ENCODE measurements at places on chromosomes 4 and X. TPM values are rescaled to one million over a fixed set of nuclear protein-coding genes. Genes with fewer than 3 reads are reported as not detected.

GRCh38 chr4:142567620-142568451, 278.3 kb downstream of the INPP4B start:
- DNase-seq, result no peak
- no peaks in the 10 kb centered on the region for H3K27me3 ChIP-seq
- no peak overlapping the region for H3K4me3 ChIP-seq
- peak overlapping the region; percentile 54 for H3K27ac ChIP-seq
- H3K4me1 ChIP-seq, result peaks cover 32% of the 10 kb centered on the region

DNA sequence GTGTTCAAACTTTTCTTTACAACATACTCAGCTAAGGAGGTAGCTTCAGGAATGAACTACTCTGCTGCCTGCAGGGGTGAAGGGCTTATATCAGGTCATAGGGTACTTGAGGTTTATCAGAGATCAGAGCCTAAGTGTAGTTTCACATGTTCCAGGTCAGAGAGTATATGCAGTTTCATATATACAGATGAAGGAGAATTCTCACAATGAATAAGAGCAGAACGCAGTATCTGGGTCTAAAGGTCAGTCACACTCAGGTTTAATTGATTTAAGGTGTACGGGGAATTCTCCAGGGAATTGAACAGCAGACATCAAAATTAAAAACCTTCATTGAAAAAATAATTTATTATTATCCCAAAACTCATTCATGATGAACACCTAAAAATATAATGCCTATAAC, 700.6 kb downstream of the TECRL start:
- no peaks in the 10 kb centered on the region for H3K36me3 ChIP-seq
- no peaks in the 10 kb centered on the region for H3K4me1 ChIP-seq
- H3K27ac ChIP-seq, result no peak overlapping the region
- H3K4me3 ChIP-seq, result no peak overlapping the region
- no peak for DNase-seq
- H3K27me3 ChIP-seq, result no peaks in the 10 kb centered on the region

GRCh38 chr4:142406499-142406835, 439.6 kb downstream of the INPP4B start:
- H3K4me1 ChIP-seq, result peaks cover 60% of the 10 kb centered on the region
- no peaks in the 10 kb centered on the region for H3K36me3 ChIP-seq
- H3K4me3 ChIP-seq, result peak overlapping the region; percentile 63
- H3K27ac ChIP-seq, result peak overlapping the region; percentile 88
- DNase-seq, result no peak

DNA sequence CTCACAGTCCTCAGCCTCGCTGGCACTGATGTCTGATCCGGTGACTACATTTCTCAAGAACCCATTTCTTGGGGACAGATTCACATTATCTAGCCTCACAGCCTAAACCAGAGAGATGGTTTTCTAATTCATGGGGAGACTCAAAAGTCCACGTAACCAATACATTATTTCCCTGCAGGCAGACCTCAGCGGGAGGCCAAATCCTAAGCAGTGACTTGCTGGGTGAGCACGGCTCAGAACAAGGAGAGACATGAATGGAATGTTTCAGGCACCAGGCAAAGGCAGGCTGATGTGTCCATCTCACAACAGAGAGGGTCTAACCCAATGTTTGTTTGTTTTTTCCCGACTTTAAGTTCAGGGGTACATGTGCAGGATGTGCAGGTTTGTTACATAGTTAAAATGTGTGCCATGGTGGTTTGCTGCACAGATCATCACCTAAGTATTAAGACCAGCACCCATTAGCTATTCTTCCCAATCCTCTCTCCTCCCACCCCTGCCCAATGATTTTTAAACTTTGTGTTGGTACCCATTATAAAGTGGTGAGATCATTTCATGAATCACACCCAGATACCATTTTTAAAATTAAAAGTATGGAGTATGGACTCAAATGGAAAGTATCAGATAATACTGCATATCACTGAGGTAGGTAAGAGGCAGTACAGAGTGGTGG, 53.3 kb downstream of the SCD5 start:
- H3K4me3 ChIP-seq, result no peak overlapping the region
- no peak overlapping the region for H3K27ac ChIP-seq
- H3K36me3 ChIP-seq, result no peaks in the 10 kb centered on the region

KCTD8 gene
- total RNA-seq, result not detected

RAB33A gene
- not detected for total RNA-seq
